Activated T-cell treated with anti-CD3 and anti-CD28 coated beads, Interleukin-2, amount 50 U/mL, for 1 hour (primary cell): ENCODE measurements at places on chromosomes 5 and 9.

GRCh38 chr9:114261987-114262386 lies 60.9 kb upstream of the ORM1 start:
- no peak for DNase-seq

- no peak for DNase-seq
Measured at GRCh38 chr5:81513473-81513872, 119.5 kb upstream of the ACOT12 start.

DNA sequence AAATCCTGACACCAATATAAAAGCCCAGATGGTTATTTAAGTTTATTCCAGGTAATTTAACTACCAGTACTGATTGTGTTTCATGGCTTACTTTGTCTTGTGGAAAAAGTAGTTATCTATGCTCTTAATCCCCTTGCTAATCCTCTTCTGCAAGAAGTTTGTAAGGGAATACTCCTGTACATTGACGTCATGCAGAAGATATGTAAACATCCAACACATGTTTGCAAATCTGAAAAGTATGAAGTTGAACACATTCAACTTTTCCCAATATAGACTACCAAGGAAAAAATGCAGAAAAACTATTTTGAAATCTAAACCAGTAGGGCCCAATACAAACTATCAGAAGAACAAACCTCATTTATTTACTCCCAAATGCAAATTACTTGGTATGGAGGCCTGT lies 56.3 kb upstream of the ELL2 start:
- no peak for DNase-seq

DNA sequence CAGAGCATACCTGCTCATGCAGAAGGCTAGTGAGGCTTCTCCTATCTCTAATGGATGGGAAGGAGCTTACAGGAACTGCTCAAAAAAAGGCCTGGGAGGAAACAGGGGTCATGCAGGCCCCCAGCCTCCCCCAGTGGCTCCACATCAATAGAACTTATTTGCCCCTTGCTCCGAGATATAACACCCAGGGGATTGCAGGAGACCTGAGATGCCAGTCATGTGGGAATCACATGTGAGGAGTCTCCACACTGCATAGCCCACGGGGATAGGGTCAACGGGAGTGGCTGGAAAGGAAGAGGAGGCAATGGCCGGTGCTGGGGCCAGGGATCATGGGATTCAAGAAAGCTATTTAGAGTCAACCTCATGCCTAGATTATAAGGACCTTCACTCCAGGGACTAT lies 76.2 kb downstream of the NRG2 start:
- no peak for DNase-seq

DNA sequence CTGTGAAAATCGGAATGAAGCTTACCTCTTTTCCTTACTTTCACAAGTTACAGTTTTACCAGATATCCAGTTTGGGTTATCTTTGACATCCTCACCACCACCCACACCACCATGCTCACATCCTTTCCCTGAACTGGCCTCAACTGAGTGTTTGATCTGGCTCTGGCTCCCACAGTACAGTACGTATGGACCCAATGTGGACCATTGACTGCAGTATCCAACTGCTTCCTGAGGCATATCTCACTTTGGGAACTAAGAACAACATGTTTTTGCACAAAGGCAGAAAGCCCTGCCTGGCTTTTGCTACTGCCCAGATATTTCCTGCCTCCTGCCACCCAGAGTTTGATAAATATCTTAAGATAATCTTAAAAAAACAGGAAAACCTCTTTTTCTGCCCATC lies 1232.0 kb upstream of the CDH18 start:
- DNase-seq: no peak

GRCh38 chr5:86786955-86787354 lies 169.2 kb downstream of the COX7C start:
- DNase-seq: no peak

GRCh38 chr5:95086927-95087815 lies 197.7 kb downstream of the MCTP1 start:
- no peak for DNase-seq

GRCh38 chr5:73940026-73940425 lies 314.0 kb downstream of the ARHGEF28 start:
- DNase-seq: no peak

- DNase-seq: no peak
Measured at GRCh38 chr5:148687871-148688270, 33.5 kb upstream of the HTR4 start.

GRCh38 chr9:134661791-134662142 lies 20.2 kb downstream of the COL5A1 start:
- no peak for DNase-seq

DNA sequence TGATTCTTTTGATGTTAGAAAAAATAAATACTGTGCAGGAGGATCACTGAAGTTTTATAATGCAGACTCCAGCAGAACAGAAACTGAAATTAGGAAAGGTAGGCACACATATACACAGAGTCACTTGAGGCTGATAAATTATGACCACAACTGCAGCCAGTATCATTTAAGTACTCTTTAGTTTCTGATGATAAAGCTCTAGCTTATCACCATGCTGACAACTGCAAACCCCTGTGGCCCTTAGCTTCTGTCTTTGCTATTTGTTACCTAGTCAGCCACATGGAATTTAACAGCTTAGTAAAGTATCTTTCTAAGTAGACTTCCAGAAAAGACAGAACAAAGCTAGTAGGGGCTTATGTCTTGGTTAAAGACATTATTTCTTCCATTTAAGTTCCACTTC lies 734.8 kb upstream of the CDH6 start:
- DNase-seq: no peak

DNA sequence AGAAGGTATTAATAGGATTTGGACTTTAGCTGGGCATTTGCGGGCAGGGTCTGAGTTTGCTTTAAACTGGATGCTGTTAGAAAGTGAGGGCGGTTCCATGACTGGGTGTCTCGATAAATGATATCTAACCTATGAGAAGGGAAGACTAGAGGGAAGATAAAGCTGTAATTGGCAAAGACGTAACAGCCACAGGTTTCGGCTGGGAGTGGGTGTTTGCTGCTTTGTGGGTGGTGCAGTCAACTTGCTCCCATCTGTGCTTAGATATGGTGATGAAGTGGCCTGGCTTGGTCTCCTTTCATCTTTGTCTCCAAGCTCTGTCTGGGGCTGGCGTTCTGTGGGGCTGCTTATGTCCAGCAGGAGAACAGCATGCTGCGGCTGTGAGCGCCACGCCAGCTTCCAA lies 23.3 kb downstream of the OR2V1 start:
- DNase-seq: no peak

DNA sequence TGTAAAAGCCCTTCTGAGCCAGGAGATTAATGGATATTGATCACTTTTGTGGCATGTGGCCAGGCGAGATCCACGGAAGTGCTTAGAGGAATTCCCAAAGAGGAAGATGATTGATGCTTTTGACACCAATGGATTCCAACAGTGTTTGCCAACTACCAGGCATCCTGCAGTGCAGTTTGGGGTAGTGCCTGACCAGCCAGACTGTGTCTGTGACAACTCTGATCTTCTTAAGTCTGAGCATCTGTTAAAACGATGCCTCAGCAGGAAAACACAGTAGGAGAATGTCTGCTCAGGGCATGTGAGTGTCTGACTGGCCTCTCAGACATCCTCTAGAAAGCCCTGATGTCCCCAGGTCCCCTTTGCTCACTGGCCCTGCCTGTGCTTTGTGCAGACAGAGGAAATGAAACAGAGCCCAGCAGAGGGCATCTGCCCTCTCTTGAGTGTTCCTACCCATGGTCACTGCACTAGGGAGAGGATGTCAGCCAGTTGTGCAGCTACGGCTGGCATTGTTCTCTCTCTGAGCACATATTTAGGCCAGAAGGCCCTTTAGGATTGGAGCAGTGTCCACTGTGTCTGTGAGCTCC lies 57.0 kb downstream of the TRPC7 start:
- no peak for DNase-seq

DNA sequence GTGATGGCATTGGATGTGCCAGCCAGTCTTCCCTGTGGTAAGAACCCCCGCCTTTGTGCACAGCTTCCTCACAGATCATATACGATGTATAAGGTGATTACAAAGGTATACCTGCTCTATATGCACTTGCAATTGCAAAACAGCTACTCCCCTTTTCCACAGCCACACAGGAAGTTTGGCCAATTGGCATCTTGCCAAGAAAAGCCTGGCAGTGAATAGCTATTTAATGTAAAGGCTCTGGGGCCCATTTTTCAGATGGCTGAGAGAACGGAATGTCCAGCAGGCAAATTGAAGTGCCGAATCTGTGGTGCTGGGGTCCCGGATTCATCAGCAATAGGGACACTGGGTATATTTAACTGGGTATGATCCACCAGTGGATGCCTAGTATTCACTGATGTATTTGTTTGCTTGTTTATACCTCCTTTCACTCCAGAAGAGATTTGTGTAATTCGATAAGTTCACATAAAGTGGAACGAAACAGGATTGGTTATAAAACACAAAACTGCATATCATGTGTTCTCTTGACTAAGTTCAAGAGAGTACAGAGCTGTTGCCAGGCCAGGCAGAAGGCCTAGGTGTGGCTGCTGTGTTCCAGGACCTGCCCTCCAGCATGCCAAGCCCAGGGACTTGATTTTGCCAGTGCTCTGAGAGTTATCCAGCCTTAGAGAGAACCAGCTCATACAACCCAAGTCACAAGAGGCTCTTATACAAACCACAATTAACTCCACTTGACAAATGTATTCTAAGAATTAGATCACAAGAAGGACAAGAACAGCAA lies 27.7 kb upstream of the GABRP start:
- DNase-seq: no peak

- DNase-seq: no peak
Measured at GRCh38 chr9:6869081-6869948, 111.5 kb downstream of the KDM4C start.

DNA sequence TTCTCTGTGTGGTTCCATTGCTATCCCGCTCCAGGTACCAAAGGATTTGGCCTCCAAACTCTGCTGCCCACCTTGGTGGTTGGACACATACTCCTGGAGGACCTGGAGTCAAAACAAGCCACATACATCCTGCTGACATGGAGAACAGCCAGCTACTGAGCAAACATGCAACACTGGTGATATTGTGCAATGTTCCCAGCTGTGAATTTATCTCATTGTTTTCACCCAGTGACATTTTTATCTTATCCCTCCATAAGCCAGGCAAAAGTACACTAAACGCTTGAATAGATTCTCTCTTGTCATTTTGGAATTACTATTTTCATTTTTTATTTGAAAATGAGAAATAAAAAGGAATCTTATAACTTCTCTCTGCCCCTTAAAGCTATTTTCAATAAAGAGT lies 11.1 kb upstream of the CTSL start:
- DNase-seq: no peak

- DNase-seq: no peak
Measured at GRCh38 chr9:100101608-100102007, 2.6 kb downstream of the INVS start.

GRCh38 chr9:108766626-108767161 lies 89.1 kb downstream of the ACTL7B start:
- DNase-seq: no peak

DNA sequence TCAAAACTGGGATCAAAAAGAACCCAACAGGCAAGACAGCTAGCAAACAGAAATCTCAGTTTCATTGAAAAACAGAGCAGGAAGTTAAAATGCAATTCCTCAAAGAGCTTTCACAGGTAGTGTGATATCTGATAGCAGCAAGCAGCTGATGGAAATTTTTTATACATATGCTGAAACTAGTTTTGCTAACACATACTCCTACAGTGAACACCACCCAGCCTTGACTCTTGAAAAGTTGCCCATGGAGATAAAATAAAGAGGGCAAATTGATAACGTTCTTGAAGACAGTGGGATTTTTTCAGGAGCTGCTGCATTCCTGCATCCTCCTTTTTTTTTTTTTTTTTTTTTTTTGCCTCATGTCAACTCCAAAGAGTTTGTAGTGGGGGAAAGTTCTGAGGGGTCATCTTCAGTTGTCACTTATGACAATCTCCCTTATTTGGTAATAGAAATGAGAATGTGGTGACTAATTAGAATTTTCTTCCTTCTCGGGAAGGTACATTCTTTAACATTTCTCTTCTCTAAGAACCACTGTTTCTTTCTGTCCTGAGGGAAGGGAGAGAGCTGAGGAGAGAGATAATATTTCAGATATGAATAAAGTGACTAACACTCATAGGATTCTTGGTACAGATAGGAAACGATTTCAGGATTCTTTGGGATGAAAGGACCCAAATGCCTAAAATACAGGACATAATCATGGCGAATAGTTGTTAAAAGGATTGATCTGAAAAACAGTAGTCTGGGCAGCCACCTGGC lies 24.6 kb downstream of the SH3RF2 start:
- no peak for DNase-seq

DNA sequence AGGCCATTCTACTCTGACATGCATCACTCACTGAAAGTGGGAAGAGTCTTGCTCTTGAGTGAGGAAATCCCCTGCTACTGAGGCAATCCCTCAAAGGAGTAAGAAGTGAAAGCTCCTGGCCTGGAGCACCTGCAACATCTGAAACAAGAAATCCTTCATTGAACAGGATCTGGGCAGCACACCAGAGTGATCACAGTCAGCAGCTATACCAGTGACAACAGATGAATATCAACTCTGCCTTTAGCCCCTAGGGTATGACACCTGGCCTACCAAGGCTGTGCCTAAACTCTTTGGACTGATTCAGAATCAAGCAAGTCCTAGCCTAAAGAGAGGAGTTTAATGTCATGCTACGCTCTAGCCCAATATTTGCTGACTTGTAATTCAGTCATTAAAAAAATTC lies 156.2 kb upstream of the CCDC152 start:
- no peak for DNase-seq

DNA sequence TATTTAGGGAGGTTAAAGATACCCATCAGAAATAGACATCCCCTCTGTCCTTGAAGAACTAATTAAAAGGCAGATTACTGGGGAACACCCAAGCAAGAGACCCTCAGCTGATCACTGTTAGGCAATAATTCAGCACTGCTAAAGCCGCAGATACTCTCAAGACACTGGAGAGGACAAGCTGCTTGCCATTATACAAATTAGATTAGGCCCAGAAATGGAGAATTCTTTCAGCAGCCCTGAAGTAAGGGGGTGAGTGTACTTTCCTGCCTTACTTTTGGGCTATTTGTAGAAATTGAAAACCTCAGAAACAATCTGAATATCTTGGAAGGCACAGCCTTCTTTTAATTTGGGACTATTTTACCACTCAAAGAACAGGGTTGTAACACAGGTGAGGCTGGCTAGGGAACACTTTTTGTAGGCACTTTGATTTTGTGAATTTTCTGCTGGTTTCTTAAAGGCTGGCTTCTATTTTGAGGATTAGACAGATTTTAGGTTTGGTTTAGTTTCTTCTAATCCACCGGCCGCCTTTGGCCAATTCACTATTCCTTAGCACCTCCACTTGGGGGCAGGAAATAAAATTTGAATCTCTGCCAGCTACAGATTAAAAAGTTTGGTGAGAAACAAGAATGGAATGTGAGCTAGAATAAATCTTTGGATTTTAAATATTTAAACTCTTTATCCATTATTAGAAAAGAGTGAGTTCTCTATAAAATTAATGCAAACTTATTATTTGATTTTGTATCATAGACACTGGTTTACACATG lies 106.0 kb downstream of the SMARCA2 start:
- no peak for DNase-seq

GRCh38 chr5:4945296-4945695 lies 194.8 kb upstream of the ADAMTS16 start:
- no peak for DNase-seq
